ENCODE measurements at places on chromosomes 11 and 22. TPM values are rescaled to one million over a fixed set of nuclear protein-coding genes. Genes with fewer than 3 reads are reported as not detected.

DNA sequence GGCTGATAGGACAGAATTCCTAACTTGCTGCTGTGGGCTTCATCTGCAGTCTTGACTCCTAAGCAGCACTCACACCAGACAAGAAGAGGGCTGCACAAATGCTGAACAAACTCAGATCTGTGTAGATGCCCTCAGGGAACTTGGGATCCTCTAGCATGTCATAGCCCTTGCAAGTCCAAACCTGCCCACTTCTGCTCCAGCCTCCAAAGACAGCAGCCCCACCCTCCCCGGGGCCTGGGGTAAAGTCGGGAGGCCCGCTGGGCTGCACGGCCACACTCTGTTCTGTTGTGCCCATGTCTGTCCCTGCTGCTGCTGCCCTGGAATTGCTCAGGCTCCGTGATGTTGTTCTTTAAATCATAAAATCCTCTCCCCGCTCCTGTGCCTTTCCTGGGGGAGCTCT lies 28.3 kb downstream of the DRD2 start:
- H3K4me3 ChIP-seq, result no peak overlapping the region
- H3K36me3 ChIP-seq, result no peaks in the 10 kb centered on the region
- no peak for DNase-seq
- no peaks in the 10 kb centered on the region for H3K27me3 ChIP-seq
- no peak overlapping the region for H3K27ac ChIP-seq

- H3K4me1 ChIP-seq, result no peaks in the 10 kb centered on the region
- no peak overlapping the region for H3K4me3 ChIP-seq
- H3K36me3 ChIP-seq, result no peaks in the 10 kb centered on the region
- H3K27me3 ChIP-seq, result no peaks in the 10 kb centered on the region
Observed at GRCh38 chr11:80116796-80117195, 676.0 kb upstream of the TENM4 start.

- peak overlapping the region; percentile 2 for H3K4me3 ChIP-seq
- DNase-seq, result no peak
Observed at GRCh38 chr22:50018608-50019285, 6.2 kb upstream of the IL17REL start.

DNA sequence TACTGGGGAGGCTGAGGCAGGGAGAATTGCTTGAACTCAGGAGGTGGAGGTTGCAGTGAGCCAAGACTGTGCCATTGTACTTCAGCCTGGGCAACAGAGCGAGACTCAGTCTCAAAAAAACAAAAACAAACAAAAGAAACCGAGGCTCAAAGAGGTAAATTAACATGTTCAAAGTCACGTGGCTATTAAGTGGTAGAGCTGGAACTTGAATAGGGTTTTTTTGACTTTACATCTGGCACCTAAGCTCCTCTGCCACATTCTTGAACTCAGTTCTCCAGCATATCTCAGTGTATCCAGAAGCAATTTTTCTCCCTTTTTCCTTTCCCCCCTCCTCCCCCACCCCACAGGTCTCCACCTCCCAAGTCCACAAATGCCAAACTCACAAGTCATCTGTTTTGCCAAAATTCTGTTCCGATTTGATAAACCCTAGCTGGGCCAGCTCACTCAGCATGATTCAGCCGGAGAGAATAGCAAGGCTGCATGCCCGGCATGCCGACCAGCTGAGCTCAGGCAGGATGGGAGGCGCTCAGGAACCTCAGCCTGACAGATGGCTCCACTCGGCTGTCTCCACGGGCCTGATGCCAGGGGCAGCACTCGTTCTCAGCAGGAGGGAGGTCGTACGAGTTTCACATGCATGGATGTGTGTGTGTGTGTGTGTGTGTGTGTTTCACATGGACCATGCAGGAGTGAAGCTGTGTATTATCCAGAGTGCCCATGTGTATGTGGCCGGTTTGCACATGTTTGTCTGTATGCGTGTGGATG lies 63.2 kb upstream of the RRAS2 start:
- no peaks in the 10 kb centered on the region for H3K27me3 ChIP-seq
- no peak overlapping the region for H3K27ac ChIP-seq
- no peak for DNase-seq
- no peaks in the 10 kb centered on the region for H3K36me3 ChIP-seq
- H3K4me1 ChIP-seq, result no peaks in the 10 kb centered on the region

GRCh38 chr22:17087498-17088131 lies 2.8 kb downstream of the IL17RA start:
- DNase-seq, result peak; percentile 86
- no peaks in the 10 kb centered on the region for H3K36me3 ChIP-seq
- peak overlapping the region; percentile 59 for H3K4me3 ChIP-seq
- no peaks in the 10 kb centered on the region for H3K27me3 ChIP-seq
- H3K27ac ChIP-seq, result peak overlapping the region; percentile 89
- H3K4me1 ChIP-seq, result peaks cover 55% of the 10 kb centered on the region

DNA sequence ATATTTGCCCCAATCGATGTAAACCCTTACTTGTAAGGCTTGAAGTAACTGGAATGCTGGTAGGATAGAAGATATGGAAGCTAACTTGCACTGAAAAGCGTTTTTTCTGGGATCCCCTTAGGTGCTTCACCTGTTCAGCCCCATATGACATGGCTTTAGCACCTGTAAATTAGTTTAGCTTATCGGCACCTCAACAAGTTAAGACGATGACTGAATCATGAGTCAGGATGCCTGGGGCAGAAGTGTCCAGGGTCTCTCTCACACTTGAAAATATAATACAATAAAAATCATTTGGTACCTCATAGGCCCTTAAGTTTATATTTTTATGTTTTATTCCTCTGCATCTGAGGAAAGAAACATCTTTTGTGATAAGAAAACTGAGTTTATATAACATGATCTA lies 409.2 kb upstream of the LRRC4C start:
- DNase-seq, result no peak
- H3K27me3 ChIP-seq, result no peaks in the 10 kb centered on the region
- no peaks in the 10 kb centered on the region for H3K4me1 ChIP-seq
- no peaks in the 10 kb centered on the region for H3K36me3 ChIP-seq
- H3K27ac ChIP-seq, result no peak overlapping the region

DNA sequence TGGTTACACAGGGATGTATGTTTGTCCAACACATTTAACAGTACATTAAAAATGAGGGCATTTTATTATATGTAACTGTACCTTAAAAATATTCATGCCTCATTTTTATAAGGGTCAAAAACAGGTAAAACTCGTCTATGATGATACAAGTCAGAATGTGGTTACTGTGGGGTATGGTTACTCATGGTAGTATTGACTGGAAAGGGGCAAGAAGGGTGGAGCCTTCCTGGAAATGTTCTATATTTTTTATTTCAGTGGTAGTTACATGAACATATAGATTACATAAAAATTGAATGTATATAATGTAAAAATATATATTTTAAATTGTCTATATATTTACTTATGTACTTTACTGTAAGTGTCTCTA lies 99.8 kb downstream of the STIM1 start:
- no peak overlapping the region for H3K27ac ChIP-seq
- no peaks in the 10 kb centered on the region for H3K27me3 ChIP-seq

- no peaks in the 10 kb centered on the region for H3K27me3 ChIP-seq
- H3K4me3 ChIP-seq, result no peak overlapping the region
- H3K27ac ChIP-seq, result no peak overlapping the region
- no peaks in the 10 kb centered on the region for H3K36me3 ChIP-seq
- no peaks in the 10 kb centered on the region for H3K4me1 ChIP-seq
- DNase-seq, result no peak
Observed at GRCh38 chr11:30431127-30431814, 108.4 kb downstream of the ARL14EP start.

GRCh38 chr22:38441620-38442287 lies 13.2 kb downstream of the KCNJ4 start:
- no peaks in the 10 kb centered on the region for H3K36me3 ChIP-seq
- H3K27me3 ChIP-seq, result no peaks in the 10 kb centered on the region
- H3K4me1 ChIP-seq, result no peaks in the 10 kb centered on the region
- H3K27ac ChIP-seq, result no peak overlapping the region

GRCh38 chr11:4025248-4025966 lies 69.2 kb upstream of the RRM1 start:
- no peak for DNase-seq
- no peaks in the 10 kb centered on the region for H3K27me3 ChIP-seq
- H3K27ac ChIP-seq, result no peak overlapping the region
- peaks cover 9% of the 10 kb centered on the region for H3K36me3 ChIP-seq
- no peak overlapping the region for H3K4me3 ChIP-seq

The DAGLA gene
- total RNA-seq, result 0.15 TPM

GRCh38 chr11:117761993-117762392 lies 35.0 kb downstream of the DSCAML1 start:
- H3K4me3 ChIP-seq, result no peak overlapping the region
- no peaks in the 10 kb centered on the region for H3K4me1 ChIP-seq
- H3K36me3 ChIP-seq, result no peaks in the 10 kb centered on the region
- DNase-seq, result no peak
- H3K27me3 ChIP-seq, result no peaks in the 10 kb centered on the region

The MS4A1 gene
- 1.7 TPM for total RNA-seq

- H3K4me3 ChIP-seq, result no peak overlapping the region
- DNase-seq, result no peak
- no peaks in the 10 kb centered on the region for H3K4me1 ChIP-seq
Observed at GRCh38 chr11:36488096-36488495, 22.0 kb downstream of the TRAF6 start.

DNA sequence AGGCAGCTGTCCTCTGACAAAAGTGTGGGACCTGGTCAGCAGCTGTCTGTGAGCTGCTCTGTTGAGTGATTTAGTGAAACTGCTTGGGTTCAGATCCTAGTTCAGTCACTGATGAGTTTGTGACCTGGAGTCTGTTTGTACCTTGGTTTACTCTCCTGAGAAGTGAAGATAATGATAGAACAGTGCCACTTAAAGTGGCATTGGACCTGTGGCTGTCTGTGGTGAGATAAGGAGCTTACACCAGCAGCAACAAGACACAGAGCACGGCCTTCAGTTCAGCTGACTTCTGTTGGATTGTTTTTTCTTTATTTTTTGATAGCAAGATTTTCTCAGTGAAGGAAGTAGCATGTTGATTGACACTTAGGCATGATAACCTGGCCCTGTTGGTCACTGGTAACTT lies 46.2 kb upstream of the CTTN start:
- H3K4me3 ChIP-seq, result no peak overlapping the region
- no peaks in the 10 kb centered on the region for H3K27me3 ChIP-seq
- H3K36me3 ChIP-seq, result peaks cover 75% of the 10 kb centered on the region

GRCh38 chr11:105393326-105393725 lies 216.5 kb upstream of the GRIA4 start:
- no peaks in the 10 kb centered on the region for H3K27me3 ChIP-seq
- H3K4me3 ChIP-seq, result no peak overlapping the region
- no peaks in the 10 kb centered on the region for H3K4me1 ChIP-seq
- DNase-seq, result no peak
- no peak overlapping the region for H3K27ac ChIP-seq

The SLC25A18 gene
- total RNA-seq, result not detected

DNA sequence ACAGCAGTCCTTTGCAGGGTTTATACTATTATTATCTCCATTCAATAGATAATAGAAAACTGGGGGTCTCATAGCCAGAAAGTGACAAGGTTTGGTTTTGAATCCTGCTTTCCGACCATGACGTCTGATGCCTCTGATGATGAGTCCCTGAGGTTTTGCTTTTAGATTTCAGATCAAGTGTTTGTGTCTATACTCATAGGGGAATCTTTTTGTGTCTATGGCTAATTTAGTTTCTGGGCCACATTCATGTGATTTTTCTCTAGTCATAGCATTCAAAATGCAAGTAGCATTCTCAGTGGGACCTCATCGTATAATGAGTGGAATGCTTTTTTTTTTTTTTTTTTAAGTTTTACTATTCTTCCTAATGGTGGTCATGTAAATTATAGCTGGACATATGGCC lies 72.9 kb downstream of the TNRC6B start:
- H3K27me3 ChIP-seq, result no peaks in the 10 kb centered on the region
- peaks cover 6% of the 10 kb centered on the region for H3K36me3 ChIP-seq
- H3K4me1 ChIP-seq, result peaks cover 31% of the 10 kb centered on the region
- no peak for DNase-seq
